Stimulated activated CD8-positive, alpha-beta memory T cell treated with anti-CD3 and anti-CD28 coated beads, Interleukin-2, amount 100 ng/mL, for 1 hour (primary cell): ENCODE measurements at places on chromosomes 7 and 10.

GRCh38 chr7:22896917-22897316 lies 74.3 kb upstream of the TOMM7 start:
- no peak for DNase-seq

- no peak for DNase-seq
Measured at GRCh38 chr7:22671177-22671879, 55.7 kb upstream of the IL6 start.

DNA sequence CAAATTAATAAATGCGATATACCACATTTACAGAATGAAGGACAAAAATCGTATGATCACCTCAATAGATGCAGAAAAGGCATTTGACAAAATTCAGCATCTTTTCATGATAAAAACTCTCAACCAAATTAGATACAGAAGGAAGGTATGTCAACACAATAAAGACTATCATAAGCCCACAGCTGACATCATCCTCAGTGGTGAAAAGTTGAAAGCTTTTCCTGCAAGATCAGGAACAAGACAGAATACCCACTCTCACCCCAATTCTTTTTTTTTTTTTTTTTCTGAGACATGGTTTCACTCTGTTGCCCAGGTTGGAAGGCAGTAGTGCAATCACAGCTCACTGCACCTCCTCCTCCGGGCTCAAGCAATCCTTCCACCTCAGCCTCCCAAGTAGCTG lies 67.2 kb downstream of the TPST1 start:
- no peak for DNase-seq

- DNase-seq: no peak
Measured at GRCh38 chr10:106313041-106313440, 851.5 kb downstream of the SORCS1 start.

DNA sequence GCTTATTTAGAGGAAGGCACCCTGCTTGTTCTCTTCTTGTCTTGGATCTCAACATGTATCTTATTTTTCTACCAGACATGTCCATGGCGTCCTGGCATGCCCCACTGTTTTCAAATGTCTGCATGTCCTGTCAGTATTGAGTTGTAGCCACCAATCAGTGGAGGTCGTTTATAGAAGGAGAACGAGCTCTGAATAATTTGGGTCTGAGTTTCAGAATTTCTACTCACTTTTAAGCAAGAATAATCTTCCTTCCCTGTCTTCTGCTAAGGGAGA lies 2.9 kb upstream of the HOXA13 start:
- DNase-seq: no peak

- no peak for DNase-seq
Measured at GRCh38 chr7:94741179-94741578, 85.2 kb upstream of the SGCE start.

GRCh38 chr10:50605269-50605950 lies 18.3 kb downstream of the SGMS1 start:
- no peak for DNase-seq

GRCh38 chr7:28573059-28573553 lies 160.8 kb downstream of the CREB5 start:
- no peak for DNase-seq

GRCh38 chr7:35971133-35971891 lies 170.5 kb downstream of the SEPTIN7 start:
- DNase-seq: no peak

- DNase-seq: no peak
Measured at GRCh38 chr7:32680259-32681173, 185.2 kb downstream of the AVL9 start.

DNA sequence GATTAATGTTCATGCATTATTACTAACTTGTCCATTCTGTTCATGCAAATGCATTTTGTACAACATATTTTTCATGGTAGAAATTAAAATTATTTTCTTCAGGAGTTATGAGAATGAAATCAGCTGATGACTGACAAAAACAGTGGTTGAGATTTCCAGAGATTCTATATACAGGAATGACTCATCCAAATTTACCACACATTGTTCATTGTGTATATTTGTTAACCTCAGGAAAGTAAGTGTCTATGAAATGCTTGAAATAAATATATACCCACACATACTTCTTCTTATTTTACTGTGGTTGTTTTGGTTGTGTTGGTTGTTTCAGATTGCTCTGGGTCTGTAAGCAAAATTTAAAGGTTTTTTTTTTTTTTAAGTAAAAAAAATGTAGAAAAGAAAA lies 108.1 kb upstream of the SP8 start:
- DNase-seq: no peak

DNA sequence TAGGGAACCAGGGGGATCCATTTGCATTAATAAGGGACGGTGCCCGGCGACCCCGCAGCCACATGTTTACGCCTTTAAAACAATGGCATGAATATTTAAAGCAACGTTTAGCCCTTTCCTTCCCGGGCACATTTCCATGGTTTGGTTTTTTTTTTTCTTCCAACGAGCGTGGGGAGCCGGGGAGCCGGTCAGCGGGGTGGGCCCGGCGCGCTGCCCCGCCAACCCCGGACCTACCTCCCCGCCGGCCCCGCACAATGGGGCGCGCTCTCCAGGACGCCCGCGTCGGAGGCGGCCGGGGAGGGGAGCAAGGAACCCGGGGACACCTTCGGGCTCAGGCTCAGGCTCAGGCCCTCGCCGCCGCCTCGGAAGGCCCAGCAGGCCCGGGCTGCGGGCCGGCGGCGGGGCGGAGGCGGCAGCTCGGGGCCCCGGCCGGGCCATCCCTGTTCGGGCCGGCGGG lies 1.0 kb downstream of the SEPHS1 start:
- no peak for DNase-seq

DNA sequence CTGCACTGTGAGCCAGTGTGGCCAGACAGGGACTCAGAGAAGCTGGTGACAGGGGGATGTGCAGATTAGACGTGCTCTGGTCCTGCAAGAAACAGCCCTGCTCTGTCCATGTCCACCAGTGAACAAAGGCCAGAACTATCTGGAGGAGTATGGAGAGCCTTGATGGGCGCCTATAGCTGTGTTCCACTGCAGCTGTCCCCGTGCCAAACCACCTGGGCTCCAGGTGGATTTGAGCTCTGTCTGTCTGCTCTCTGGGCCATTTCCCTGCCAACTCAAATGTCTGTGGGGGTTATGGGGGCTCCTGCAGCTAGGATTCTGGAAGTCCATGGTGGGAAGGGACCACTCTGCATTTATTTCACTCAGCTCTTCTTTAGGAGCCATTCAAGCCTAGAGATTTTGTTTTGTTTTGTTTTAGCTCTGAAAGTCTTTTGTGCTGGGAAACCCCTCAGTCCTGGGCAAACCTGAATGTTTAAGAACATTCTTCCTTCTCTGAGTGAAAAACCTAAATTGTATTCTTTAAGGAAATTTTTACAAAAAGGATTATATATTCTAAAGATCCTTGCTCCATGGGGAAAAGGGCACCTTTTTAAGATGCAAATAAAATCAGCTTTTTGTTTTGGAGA lies 1039.5 kb upstream of the SORCS1 start:
- DNase-seq: no peak

GRCh38 chr7:111853201-111853990 lies 291.1 kb upstream of the IMMP2L start:
- DNase-seq: no peak

GRCh38 chr10:72093450-72093849 lies 5.1 kb upstream of the SPOCK2 start:
- no peak for DNase-seq

DNA sequence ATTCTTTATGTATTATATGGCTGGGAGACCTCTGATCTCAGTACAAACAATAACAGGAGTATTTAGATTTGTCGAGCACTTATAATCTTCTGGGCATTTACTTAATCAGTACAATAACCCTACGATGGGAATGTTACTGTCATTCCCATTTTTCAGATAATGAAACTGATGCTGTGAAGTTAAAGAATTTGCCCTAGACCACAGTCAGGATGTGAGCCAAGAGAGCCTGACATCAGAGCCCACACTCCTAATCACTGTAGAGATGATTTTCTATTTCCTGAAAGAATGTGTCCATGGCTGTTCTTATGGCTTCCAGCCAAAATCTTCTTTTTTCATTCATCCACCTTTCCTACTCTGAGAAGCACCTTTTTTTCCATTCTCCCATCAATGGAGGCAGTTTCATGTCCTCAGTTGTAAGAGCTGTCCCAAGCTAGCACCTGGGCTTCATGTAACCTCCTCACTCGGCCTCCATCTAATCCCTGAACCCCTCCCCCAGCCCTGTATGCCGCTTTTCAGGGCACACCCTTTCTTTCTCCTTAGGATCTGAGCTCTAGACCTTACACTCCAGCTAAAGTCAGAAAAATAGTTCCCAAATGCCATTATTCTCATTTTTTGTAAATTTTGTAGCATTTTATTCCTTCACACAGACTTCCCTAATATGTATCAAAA lies 12.2 kb upstream of the CAV1 start:
- no peak for DNase-seq

DNA sequence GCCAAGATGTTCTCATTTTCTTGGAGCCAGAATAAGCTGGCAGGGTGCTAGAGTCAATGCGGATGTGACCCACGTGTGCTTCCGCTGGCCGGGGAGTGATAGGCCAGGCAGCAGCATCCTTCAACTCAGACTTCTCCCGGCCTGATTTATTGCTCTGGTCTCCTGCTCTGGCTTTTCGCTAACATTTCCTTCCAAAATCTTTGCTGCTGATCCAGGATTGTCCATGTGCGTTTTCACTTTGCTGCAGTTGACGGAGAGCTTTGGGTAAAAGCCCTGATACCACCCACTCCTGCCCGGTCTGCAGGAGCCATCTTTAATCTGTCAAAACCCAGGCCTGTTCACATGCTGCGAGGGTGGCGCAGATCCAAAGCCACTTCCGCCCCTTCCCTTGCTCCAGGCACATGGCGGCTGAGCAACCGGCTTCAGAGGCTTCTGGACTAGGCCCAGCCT lies 106.8 kb downstream of the CYP26A1 start:
- DNase-seq: no peak

GRCh38 chr10:54478601-54479000 lies 322.4 kb downstream of the PCDH15 start:
- DNase-seq: no peak

- peak; percentile 42 for DNase-seq
Measured at GRCh38 chr10:32256613-32257437, 90.1 kb downstream of the EPC1 start.

DNA sequence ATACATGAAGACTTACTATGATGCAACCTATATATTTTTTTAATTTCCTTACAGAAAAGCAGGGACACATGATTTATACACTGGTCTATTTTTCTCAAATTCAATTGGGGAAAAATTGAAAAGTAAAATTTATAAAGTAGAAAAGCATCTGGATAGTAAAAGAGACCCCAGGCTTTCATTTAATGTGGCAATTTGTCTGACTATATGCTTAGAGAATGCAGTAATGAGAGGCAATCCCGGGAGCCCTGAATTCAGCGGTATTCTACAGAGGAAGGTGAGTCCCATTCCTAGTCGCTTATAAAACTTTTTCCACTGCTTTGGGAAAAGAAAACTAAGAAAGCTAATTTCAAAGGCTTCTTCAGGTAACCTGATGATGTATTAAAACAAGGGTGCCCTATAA lies 167.1 kb downstream of the SEMA3D start:
- no peak for DNase-seq

GRCh38 chr7:7816084-7816483 lies 97.7 kb upstream of the RPA3 start:
- DNase-seq: no peak

DNA sequence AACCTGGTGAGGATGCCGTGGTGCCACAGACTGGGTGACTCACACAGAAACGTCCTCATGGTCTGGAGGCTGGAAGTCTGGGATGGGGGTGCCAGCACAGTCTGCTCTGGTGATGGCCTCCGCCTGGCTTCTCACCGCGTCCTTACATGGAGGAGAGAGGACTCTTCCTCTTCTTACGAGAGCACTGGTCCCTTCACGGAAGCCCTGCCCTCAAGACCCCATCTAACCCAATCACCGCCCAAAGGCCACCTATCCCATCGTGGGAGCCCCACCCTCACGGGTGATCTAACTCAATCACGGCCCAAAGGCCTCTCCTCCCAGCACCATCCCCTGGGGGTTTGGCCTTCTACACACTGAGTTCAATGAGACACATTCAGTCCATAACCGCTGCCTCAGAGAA lies 137.7 kb downstream of the PTPRN2 start:
- DNase-seq: no peak

GRCh38 chr10:97651773-97652172 lies 11.3 kb downstream of the PI4K2A start:
- DNase-seq: no peak
